Umbilical cord (tissue), 2 donors: ENCODE measurements at places on chromosomes 11 and 22. TPM values are rescaled to one million over a fixed set of nuclear protein-coding genes. Genes with fewer than 3 reads are reported as not detected.

GRCh38 chr11:77062924-77063323 is 3.8 kb upstream of the CAPN5 start:
- DNase-seq: no peak

DNA sequence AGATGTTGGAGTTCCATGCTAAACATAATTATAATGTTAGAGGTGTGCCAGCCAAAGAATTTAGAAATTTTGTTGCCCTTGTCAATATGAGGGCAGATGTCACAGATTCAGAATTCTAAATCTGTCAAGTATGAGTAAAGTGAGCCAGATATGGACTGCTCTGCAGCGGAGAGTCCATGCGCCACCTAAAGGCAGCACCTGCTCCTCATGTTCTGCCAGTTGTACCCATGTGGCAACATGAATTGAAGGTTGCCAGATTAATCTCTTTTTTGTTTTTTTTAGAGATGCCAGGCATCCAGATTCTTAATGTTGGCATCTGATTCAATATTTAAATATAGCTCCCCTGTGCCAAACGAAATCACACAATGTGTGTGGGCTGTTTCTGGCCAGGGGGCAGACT is 678.6 kb upstream of the ANO5 start:
- DNase-seq: no peak

DNA sequence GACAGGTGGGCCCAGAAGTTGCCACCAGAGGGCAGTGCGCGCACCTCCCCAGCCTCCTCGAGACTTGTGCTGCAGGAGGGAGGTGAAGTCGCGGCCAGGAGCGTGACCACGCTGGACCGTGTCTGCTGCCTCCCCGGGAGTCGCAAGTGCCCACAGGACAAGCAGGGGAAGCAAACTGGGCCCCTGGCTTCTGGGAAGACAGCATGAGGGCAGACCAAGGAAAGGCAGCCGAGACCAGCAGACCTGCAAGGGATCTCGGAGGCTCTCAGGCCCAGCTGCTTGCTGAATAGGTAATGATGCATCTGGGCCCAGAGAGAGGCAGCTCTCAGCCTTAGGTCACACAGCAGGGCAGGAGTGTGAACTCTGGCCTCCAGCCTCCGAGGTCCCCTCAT is 17.0 kb upstream of the IL2RB start:
- peak; percentile 80 for DNase-seq

DNA sequence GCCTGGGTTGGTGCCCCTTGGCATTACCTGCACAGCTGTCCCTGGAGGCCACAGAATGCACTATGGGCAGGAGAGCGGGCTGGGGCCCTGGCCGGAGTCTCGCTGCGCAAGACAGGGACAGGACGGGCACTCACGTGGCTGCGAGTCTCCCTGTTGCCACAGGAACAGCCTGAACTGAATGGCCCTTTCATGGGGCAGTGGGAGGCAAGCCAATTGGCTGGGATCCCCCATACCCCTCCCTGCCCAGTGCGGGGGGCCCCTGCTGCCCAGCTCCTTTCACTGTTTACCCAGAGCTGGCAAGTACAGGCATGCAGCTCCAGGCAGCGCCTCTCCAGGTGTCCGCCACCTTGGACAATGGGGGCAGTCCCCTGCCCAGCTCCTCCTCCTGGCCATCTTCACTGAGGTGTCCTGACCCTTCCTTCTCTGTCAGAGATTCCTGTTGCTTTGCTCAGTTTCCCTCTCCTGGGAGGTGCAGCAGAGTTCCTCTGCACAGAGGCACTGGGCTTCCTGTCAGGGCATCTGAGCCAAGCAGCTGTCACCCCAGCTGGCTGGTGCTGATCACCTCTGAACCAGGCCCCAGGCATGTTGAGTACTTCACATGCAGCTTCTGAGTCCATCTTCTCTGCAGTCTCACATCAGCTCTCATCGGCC is 5.2 kb downstream of the USP2 start:
- DNase-seq: no peak

DNA sequence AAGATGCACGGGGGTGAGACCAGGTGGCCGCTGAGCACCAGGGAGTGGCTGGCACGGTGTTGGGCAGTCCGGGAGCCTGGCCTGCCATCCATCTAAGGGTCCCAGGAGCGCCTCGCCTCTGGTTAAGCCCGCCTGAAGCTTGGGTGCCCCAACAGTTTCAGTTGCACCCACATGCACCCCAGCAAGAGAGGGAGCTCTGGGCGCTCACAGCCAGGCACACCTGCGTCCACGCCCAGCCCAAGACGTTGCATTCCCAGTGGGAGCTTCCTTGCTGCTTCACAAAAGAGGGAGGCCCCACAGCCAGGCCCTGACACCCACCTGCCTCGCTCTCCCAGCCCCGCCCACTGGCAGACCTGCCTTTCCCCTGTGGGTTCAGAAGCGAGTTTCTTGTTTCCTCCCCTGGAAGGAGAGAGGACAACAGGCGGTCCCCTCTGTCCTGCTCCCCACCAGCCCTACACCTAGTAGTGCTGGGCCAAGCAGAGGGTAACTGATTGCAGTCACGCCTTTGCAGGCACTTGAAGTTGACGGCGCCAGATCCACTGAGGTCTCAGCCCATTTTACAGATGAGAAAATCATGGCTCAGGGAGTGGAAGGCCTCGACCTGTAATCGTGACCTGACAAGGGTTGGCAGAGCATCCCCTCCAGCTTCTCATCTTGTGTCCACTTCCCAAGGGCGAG is 35.4 kb downstream of the OSBPL5 start:
- DNase-seq: no peak

Gene MLC1
- total RNA-seq: 0.24 TPM

Gene UQCC3
- 2.9 TPM for total RNA-seq
